ENCODE measurements at places on chromosomes 12 and 14. TPM values are rescaled to one million over a fixed set of nuclear protein-coding genes. Genes with fewer than 3 reads are reported as not detected.

The THTPA gene
- total RNA-seq: 12.6 TPM

The KLRG1 gene
- 1.8 TPM for total RNA-seq

The KRT85 gene
- total RNA-seq: 0.05 TPM

The AVPR1A gene
- 0.07 TPM for total RNA-seq

The FAM90A1 gene
- 0.16 TPM for total RNA-seq

The THAP2 gene
- 4.2 TPM for total RNA-seq

The PRH1 gene
- 4.6 TPM for total RNA-seq

The TOMM20L gene
- total RNA-seq: not detected

The ESPL1 gene
- 18.2 TPM for total RNA-seq

The TPH2 gene
- total RNA-seq: not detected

The NXPH4 gene
- 3.8 TPM for total RNA-seq

The GPR65 gene
- total RNA-seq: not detected

The SLCO1B1 gene
- total RNA-seq: 0.28 TPM

The CIROP gene
- not detected for total RNA-seq

The POTEM gene
- total RNA-seq: not detected

The ANO4 gene
- 0.20 TPM for total RNA-seq

The CLEC12A gene
- not detected for total RNA-seq

The OTUB2 gene
- 2.7 TPM for total RNA-seq

The GPD1 gene
- 0.14 TPM for total RNA-seq

The FGD4 gene
- total RNA-seq: 20.6 TPM

The LPAR5 gene
- 0.53 TPM for total RNA-seq

The EGLN3 gene
- 5.0 TPM for total RNA-seq

The KRT73 gene
- total RNA-seq: not detected

The TBX5 gene
- not detected for total RNA-seq

The RND1 gene
- total RNA-seq: 3.1 TPM

The CD27 gene
- total RNA-seq: not detected

The CSRNP2 gene
- total RNA-seq: 11.3 TPM

The PXN gene
- 224 TPM for total RNA-seq

The GLT1D1 gene
- total RNA-seq: not detected

The RNF212B gene
- total RNA-seq: not detected

The KRT82 gene
- not detected for total RNA-seq

The TAS2R31 gene
- 0.16 TPM for total RNA-seq

The ITGA7 gene
- 1.3 TPM for total RNA-seq

The RPS6KA5 gene
- 6.6 TPM for total RNA-seq

The CCDC177 gene
- total RNA-seq: 0.03 TPM

The CIDEB gene
- total RNA-seq: 0.12 TPM

The TMEM132C gene
- total RNA-seq: not detected

The GPR137C gene
- total RNA-seq: 0.15 TPM

The EIF2S3B gene
- total RNA-seq: 0.36 TPM

The MNAT1 gene
- total RNA-seq: 40.3 TPM

The LRRC10 gene
- total RNA-seq: not detected

The SLC10A1 gene
- not detected for total RNA-seq

The GYS2 gene
- not detected for total RNA-seq

The CCDC60 gene
- not detected for total RNA-seq

The DNAJC22 gene
- total RNA-seq: 22.4 TPM

The KRT77 gene
- not detected for total RNA-seq

Measured in A549 treated with AZD2906 at 1 μM for 4 hours (cell line).